ENCODE measurements at places on chromosomes 7 and 10. TPM values are rescaled to one million over a fixed set of nuclear protein-coding genes. Genes with fewer than 3 reads are reported as not detected.

GRCh38 chr7:45143616-45144015 lies 14.0 kb upstream of the RAMP3 start:
- H3K4me1 ChIP-seq, result no peaks in the 10 kb centered on the region
- no peaks in the 10 kb centered on the region for H3K36me3 ChIP-seq
- no peaks in the 10 kb centered on the region for H3K27me3 ChIP-seq
- H3K4me3 ChIP-seq, result no peak overlapping the region

DNA sequence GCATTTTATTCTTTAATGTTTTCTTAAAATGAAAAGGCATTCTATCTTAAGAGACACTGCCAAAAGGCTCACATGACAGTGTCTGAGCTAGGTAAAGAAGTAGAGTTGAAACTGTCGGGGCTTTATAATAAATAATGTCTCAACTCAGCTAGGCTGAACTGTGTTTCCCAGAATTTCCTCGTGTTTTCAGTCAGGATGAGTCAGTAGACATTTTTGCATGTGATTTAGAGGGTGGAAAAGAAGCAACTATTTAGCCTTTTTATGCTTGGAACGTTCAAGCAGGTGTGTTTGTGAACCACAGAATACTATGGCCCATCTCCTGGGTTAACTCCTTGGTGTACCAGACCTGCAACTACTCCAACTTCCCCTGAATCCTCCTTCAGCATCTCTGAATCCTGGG lies 23.4 kb upstream of the LIPA start:
- DNase-seq, result no peak
- no peaks in the 10 kb centered on the region for H3K27me3 ChIP-seq
- H3K36me3 ChIP-seq, result no peaks in the 10 kb centered on the region
- no peak overlapping the region for H3K27ac ChIP-seq
- peaks cover 3% of the 10 kb centered on the region for H3K4me1 ChIP-seq

DNA sequence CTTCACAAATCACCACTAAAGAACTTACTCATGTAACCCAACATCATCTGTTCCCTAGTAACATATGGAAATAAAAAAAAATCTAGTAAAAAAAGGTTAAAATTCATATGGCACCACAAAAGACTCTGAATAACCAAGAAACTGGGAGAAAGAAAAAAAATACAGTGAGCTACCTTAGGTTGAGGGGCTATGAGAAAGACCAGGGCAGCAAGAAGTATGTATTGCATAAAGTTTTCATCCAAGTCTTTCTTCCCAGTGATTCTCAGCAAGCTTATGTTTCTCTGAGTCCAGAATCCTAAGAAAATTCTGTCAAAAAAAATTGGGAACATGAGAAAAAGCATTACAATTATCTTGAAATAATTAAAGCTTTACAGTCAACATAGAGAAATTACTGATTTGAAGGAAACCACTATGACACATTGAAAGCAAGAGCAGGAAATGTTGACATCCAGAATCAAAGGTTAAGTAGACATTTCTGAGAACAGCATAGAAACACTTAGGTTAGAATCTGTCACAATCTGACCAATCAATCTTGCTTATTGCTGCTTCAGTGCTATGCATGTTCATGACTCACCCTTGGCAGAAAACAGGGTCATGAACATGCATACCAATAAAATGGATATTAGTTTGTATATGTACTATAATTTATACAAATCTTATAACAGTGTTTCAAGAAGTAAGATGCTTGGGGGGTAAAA lies 494.0 kb upstream of the POT1 start:
- DNase-seq, result no peak
- no peak overlapping the region for H3K4me3 ChIP-seq
- H3K27ac ChIP-seq, result no peak overlapping the region
- no peaks in the 10 kb centered on the region for H3K27me3 ChIP-seq

Gene SHOC2
- 19.4 TPM for polyA plus RNA-seq

Gene TMEM229A
- 0.22 TPM for polyA plus RNA-seq

DNA sequence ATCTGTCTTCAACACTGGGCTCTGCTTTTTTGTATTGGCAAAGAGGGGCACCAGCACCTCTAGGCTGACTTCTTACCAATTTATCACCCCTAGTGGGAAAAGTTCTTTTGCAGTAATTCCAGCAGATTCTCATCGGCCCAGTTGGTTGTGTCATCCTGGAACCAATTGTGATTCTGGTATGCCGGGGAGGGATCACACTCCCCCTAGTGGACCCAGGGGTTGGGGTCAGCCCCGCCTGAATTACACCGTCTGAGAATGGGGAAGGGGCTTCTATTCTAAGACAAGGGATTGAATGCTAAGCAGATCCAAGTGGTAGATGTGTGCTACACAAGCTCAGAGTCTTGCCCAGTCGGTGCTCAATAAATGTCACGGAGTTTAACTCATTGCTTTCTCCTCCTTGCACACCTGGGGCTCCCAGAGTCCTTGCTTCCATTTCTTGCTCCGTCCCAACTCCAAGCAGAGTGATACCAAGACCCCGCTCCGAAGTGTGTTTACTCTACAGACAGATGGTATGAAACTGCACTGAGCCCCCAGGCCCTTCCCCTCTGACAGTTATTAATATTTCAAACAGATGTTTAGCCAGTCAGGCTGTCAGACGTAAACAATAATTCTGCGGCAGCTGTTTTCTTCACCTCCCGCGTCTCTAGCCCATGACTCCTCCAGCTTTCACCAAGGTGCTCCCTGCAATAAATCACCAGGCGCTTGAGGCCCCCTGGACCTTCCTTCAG lies 71.9 kb downstream of the C10orf105 start:
- no peak for DNase-seq
- H3K4me3 ChIP-seq, result no peak overlapping the region
- no peaks in the 10 kb centered on the region for H3K4me1 ChIP-seq
- no peaks in the 10 kb centered on the region for H3K27me3 ChIP-seq
- H3K27ac ChIP-seq, result no peak overlapping the region

Gene CDH23
- 10.9 TPM for polyA plus RNA-seq

DNA sequence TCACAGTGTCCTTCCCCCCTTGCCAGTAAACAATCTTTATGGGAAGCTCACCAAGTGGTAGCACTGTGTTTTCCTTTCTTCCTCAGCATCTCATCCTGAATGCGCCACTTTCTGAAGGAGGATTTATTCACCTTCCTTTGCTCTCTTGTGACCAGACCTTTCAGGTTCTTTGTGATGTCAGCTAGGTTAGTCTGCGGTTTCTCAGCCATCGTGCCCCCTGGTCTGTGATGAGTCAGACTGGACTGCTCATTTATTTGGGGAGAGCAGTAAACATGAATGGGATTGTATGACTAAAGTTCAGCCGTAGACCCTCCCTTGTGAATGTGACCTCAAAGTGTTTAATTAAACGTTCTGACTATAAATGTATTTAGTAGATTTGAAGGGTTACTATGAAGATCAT lies 235.1 kb upstream of the CELF2 start:
- DNase-seq, result no peak
- H3K27ac ChIP-seq, result no peak overlapping the region
- H3K4me1 ChIP-seq, result no peaks in the 10 kb centered on the region
- no peaks in the 10 kb centered on the region for H3K27me3 ChIP-seq
- H3K36me3 ChIP-seq, result no peaks in the 10 kb centered on the region

Gene CCDC3
- polyA plus RNA-seq, result 190 TPM

GRCh38 chr7:945556-946255 lies 8.8 kb downstream of the ADAP1 start:
- no peak overlapping the region for H3K27ac ChIP-seq
- DNase-seq, result no peak
- H3K36me3 ChIP-seq, result no peaks in the 10 kb centered on the region
- H3K4me3 ChIP-seq, result no peak overlapping the region

DNA sequence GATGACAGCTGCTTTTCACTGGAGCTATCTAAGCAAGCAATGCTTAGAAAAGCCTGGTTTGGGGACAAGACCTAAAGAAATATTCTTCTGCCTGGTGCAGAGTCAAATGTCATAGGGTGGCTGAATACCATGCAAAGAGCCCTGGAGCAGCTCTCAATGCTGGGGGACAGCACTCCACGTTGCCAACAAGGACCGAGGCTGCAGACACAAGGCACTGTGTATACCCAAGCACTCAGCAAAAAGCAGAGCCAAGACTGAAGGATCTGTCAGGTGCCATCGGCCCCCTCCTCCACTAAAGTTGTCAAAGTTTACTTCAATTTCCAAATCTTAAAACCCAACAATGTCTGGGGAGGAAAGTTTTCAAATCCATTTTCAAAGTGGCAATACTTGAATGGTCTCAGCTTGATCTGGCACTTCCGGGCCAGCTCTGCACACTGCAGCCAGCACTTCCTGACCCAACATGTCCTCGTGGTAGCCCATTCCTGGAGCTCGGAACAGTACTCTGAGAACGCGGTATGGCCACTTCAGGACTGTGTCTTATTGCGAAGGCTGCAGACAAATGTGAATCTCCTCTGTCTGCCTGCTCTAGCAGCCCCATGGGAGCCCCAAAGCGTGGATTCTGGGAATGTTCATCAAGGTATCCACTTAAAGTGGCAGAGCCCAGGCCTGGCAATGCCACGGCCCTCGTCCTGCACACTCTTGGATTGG lies 191.8 kb downstream of the TNS3 start:
- peaks cover 14% of the 10 kb centered on the region for H3K4me1 ChIP-seq
- DNase-seq, result no peak
- no peak overlapping the region for H3K27ac ChIP-seq
- no peak overlapping the region for H3K4me3 ChIP-seq
- H3K27me3 ChIP-seq, result no peaks in the 10 kb centered on the region

GRCh38 chr7:33050535-33051318 lies 11.8 kb downstream of the NT5C3A start:
- H3K27ac ChIP-seq, result no peak overlapping the region
- H3K4me1 ChIP-seq, result peaks cover 1% of the 10 kb centered on the region
- no peaks in the 10 kb centered on the region for H3K27me3 ChIP-seq
- no peak for DNase-seq

Gene NOBOX
- polyA plus RNA-seq, result 0.36 TPM

- H3K4me3 ChIP-seq, result no peak overlapping the region
- no peak overlapping the region for H3K27ac ChIP-seq
- DNase-seq, result no peak
- no peaks in the 10 kb centered on the region for H3K27me3 ChIP-seq
- H3K36me3 ChIP-seq, result no peaks in the 10 kb centered on the region
These were observed 264.1 kb upstream of the FZD8 start for GRCh38 chr10:35906155-35906554.

Gene ACSM6
- not detected for polyA plus RNA-seq

Gene MOSPD3
- polyA plus RNA-seq, result 24.4 TPM

GRCh38 chr7:102291056-102291915 lies 4.6 kb downstream of the SH2B2 start:
- H3K27ac ChIP-seq, result no peak overlapping the region
- H3K4me3 ChIP-seq, result no peak overlapping the region
- DNase-seq, result no peak
- peaks cover 4% of the 10 kb centered on the region for H3K4me1 ChIP-seq
- H3K36me3 ChIP-seq, result no peaks in the 10 kb centered on the region

Gene MSS51
- polyA plus RNA-seq, result 1.3 TPM

GRCh38 chr7:69739931-69740431 lies 141.7 kb downstream of the AUTS2 start:
- H3K4me3 ChIP-seq, result no peak overlapping the region
- H3K4me1 ChIP-seq, result peaks cover 7% of the 10 kb centered on the region
- H3K27ac ChIP-seq, result no peak overlapping the region
- no peaks in the 10 kb centered on the region for H3K36me3 ChIP-seq
- no peaks in the 10 kb centered on the region for H3K27me3 ChIP-seq
- peak; percentile 25 for DNase-seq

Gene WNT2
- polyA plus RNA-seq, result 1.2 TPM

Gene GNGT1
- not detected for polyA plus RNA-seq

DNA sequence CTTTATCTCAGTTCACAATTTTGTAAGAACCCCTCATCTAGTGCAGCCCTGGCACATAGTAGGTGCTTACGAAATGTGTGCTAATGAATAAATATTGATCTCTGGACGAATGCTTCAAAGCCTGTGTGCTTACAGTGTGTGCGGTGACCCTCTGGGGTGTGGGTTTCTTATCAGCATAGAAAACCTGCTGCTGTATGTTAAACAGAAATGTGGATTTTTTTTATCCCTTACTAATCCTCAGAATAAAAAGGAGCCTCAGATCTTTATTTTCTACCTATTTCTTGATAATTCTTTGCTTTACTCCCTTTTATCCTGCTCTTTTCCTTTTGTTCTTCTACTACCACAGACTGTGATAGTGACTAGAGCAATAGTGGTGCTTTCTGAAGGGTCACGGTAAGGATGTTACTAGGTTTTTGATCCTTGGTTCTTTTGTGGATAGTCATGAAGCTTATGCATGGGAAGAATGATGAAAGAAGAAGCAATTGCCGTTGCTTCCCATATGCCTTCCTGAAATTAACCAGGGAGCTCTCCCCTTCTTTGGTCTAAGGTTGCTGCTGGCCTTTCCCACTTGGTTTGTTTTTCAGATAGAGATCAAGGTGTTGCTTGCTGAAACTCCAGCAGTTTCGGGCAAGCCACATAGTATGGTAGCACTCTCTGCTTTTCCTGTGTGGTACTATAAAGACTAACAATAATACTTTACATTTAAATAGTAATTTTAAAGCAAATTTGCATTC lies 44.7 kb downstream of the SPAG6 start:
- H3K4me1 ChIP-seq, result no peaks in the 10 kb centered on the region
- no peak for DNase-seq
- no peak overlapping the region for H3K4me3 ChIP-seq
- H3K27ac ChIP-seq, result no peak overlapping the region
- no peaks in the 10 kb centered on the region for H3K36me3 ChIP-seq

GRCh38 chr7:112101201-112101846 lies 104.9 kb downstream of the DOCK4 start:
- no peak overlapping the region for H3K4me3 ChIP-seq
- H3K4me1 ChIP-seq, result peaks cover 1% of the 10 kb centered on the region
- H3K27me3 ChIP-seq, result no peaks in the 10 kb centered on the region
- no peaks in the 10 kb centered on the region for H3K36me3 ChIP-seq

DNA sequence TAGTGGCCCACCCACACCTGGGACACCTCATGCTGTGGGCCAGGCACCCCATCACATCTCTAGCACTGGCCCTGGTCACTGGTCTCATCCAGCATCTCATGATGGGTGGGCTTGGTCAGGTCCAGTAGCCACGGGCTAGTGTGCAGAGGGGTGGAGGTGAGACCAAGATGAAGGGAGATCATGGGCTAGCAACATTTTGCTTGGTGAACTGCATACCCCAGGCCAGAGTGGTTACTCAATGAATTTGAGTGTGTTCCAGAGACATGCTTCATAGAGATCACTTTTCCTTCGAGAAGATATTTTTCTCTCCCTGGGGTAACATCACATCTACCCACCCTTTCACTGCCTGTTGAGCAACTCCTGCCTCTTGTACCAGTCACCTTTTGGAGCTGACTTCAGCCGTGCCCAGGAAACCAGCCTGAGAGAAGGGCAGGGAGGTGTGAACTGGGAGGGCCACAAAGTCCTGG lies 44.2 kb downstream of the MINDY4 start:
- no peaks in the 10 kb centered on the region for H3K27me3 ChIP-seq
- peak overlapping the region; percentile 62 for H3K27ac ChIP-seq

Gene PPP1R9A
- 2.4 TPM for polyA plus RNA-seq

- H3K4me3 ChIP-seq, result no peak overlapping the region
- no peak overlapping the region for H3K27ac ChIP-seq
- no peaks in the 10 kb centered on the region for H3K4me1 ChIP-seq
- no peaks in the 10 kb centered on the region for H3K36me3 ChIP-seq
These were observed 43.8 kb upstream of the ICA1 start for GRCh38 chr7:8305625-8306388.

All from ovary (tissue), 10 donors.